DND-41 (cell line): ENCODE measurements at places on chromosomes 3 and 15.

- peaks cover 68% of the 10 kb centered on the region for H3K4me1 ChIP-seq
- no peak for DNase-seq
- peak overlapping the region; percentile 65 for H3K27ac ChIP-seq
- no peak overlapping the region for H3K4me3 ChIP-seq
- no peaks in the 10 kb centered on the region for H3K36me3 ChIP-seq
Observed at GRCh38 chr3:194250098-194251002, 100.8 kb downstream of the CPN2 start.

- H3K27me3 ChIP-seq = peaks cover 24% of the 10 kb centered on the region
- DNase-seq = no peak
- no peaks in the 10 kb centered on the region for H3K4me1 ChIP-seq
- no peaks in the 10 kb centered on the region for H3K36me3 ChIP-seq
- H3K4me3 ChIP-seq = no peak overlapping the region
Observed at GRCh38 chr3:171890398-171890797, 47.2 kb downstream of the TMEM212 start.

DNA sequence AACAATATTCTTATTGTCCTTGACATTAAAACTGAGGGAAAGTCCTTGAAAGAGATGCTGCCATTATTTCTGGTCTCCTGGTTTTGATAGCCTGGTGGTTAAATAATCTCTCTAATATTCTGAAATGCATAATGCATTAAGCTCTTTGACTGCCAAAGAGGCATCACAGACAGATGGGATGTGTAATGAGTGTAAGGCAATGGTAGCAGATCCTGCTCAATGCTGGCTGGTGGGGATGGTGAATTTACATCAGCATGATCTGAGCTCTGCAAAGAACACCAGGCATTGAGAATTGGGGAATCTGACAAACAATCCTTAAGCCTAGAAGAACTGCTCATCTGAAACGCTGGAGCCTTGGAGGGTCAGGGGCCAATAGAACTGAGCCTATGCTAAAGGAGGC is 528.6 kb upstream of the LMCD1 start:
- no peaks in the 10 kb centered on the region for H3K4me1 ChIP-seq
- no peak overlapping the region for H3K4me3 ChIP-seq
- no peak for DNase-seq
- no peaks in the 10 kb centered on the region for H3K36me3 ChIP-seq

DNA sequence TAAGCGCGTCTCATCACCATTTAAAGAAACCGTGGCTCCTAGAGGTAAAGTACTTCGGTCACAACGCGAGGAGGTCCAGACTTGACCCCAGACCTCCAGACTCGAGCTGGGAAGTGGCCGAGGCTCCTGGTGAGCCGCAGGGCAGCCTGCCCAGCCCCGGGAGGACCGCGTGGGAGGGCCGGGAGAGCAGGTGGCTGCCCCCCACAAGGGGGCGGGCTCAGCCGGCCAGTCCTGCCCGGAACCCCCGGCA is at the start of gene SLC27A2:
TSS of gene SLC27A2 (plus strand) at position 228 of the 250 bp plus-strand sequence. CDS start 232 bp downstream, outside the sequence.
- no peaks in the 10 kb centered on the region for H3K27me3 ChIP-seq
- no peak within 1 kb of the TSS for H3K4me3 ChIP-seq
- DNase-seq = no peak
- no peaks in the 10 kb centered on the region for H3K36me3 ChIP-seq
- H3K27ac ChIP-seq = no peak within 1 kb of the TSS
- no peaks in the 10 kb centered on the region for H3K4me1 ChIP-seq

- no peaks in the 10 kb centered on the region for H3K36me3 ChIP-seq
- no peaks in the 10 kb centered on the region for H3K4me1 ChIP-seq
- no peak overlapping the region for H3K4me3 ChIP-seq
- H3K27me3 ChIP-seq = no peaks in the 10 kb centered on the region
- no peak overlapping the region for H3K27ac ChIP-seq
Observed at GRCh38 chr3:117873249-117873600, 1161.4 kb downstream of the IGSF11 start.

DNA sequence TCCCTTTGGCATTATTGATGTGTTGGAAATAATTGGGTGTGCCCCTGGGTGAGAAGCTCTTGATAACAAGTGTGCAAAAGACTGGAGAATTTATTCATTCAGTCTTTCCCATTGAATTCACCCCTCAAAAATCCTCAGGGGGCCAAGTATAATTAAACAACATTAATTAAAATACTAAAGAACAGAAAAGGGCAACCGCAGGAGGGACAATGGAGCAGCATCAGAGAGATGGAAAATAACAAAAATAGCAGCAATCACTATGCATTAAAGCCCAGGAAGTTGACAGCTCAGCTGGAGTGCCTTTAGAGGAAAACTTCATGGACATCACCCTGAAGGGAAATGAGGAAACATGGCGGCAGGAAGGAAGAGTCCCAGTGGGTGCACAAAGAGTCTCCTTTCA is 227.6 kb downstream of the MINAR1 start:
- no peak overlapping the region for H3K4me3 ChIP-seq
- H3K27me3 ChIP-seq = no peaks in the 10 kb centered on the region
- no peaks in the 10 kb centered on the region for H3K36me3 ChIP-seq
- DNase-seq = no peak
- no peak overlapping the region for H3K27ac ChIP-seq
